ENCODE measurements at places on chromosomes 7 and 10.

GRCh38 chr7:21365866-21366624 is 61.8 kb upstream of the SP4 start:
- no peak for DNase-seq

DNA sequence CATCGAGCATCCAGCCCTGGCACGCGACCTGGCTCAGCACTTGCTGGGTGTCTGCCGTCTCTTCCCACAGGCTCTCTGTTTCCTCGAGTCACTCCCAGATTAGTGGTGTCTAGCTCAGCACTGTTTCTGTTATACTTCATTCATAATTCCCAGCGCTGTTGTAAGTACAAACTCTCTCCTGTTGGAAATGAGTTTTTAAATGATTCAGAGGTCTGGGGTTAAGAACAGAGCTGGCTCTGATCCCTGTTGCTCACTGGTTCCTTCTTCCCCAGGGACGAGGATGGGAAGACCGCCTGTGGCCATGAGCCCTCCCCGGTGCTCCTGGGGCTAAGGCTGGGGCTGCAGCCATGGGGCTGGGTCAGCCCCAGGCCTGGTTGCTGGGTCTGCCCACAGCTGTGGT is 17.3 kb upstream of the C10orf95 start:
- DNase-seq, result no peak

DNA sequence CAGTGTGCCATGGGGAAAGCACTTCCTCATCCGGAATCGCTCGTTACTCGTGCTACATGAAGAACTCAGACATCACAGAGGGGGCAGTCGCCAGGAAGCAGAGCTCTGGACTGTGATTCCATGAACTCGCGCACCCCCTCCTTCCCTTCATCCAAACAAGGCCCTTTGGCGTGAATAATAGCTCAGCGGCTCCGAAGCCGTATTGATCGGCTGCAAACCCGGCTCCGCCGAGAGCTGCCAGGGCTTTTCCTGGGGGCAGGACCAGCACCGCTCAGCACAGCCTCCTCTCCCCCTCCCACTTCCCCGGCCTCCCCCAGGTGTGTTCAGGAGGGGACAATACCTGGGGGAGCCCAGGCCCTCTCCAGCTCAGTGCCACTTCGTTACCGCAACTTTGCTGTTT is 129.0 kb upstream of the TCF7L2 start:
- DNase-seq, result no peak

DNA sequence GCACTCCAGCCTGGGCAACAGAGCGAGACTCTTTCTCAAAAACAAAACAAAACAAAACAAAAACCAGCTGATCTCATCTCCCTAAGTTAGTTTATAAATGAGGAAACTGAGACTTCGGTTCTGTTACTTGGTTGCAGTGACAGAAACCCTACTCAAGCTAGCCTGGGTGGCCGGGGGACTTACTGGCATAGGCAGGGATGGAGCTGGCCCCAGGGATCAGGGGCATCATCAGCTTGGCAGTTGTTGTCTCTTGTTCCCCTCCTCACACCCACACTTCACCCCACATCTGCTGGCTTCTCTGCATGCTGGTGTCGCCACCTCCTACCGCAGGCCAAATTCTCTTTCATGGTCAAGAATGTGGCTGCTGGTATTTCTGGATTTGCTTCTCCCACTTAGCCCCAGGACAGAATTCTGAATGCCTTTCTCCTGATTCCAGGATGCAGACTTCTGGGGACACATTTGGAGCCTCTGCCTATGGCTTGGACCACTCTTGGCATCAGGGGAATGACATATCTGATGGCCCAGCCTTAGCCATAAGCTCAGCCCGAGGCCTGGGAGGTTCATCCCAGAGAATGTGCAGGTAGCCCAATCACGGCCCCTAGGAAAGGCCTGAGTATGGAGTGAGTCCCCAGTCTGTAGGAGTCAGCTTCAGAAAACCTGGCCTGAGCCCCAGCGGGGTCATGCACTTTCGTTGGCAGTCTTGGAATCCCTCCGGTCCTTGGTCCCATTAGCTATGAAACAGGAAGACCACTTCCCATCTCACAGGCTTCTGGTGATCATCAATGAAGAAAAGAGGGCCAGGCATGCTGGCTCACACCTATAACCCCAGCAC is 41.6 kb upstream of the CTBP2 start:
- no peak for DNase-seq

- no peak for DNase-seq
These were observed 55.8 kb downstream of the CNOT4 start for GRCh38 chr7:135454060-135454459.

DNA sequence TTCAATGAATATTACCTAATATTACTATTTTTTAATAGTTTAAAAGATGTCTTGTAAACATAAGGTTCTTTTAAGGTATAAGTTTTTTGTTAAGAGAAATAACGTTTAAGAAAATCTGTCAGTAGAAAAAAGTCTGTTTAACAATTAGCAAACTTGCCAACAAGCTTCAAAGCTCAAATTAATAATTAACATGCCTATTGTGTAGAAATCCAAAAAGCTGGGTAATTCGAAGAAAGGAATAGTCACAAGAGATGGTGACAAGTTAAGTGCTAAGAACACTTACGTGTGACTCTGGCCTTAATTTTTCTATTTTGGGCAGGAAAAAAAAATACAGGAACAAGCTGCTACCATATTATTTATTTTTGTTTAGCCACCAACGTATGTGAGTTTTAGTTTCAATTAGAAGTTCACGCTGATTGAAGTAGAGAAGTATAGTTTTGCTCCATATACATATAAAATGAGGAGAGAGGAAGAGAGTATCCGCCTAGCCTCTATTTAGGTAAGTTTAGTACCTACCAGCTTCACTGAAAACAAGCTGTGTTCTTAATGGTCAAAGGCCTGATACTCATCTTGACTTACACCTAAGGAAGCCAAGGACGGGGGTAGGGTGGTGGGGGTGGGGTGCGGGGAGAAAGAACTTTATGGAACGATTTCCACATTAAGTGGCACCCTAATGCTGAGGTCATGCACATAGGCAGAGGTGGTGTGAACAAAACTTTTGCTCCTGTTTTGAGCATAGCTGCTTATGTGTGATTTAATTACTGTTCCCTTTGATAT is 43.4 kb upstream of the AGBL3 start:
- no peak for DNase-seq

GRCh38 chr7:44064791-44065430 is 456 bp downstream of the PGAM2 start:
- DNase-seq, result no peak

GRCh38 chr7:142836426-142836825 is 18.4 kb upstream of the EPHB6 start:
- DNase-seq, result no peak

DNA sequence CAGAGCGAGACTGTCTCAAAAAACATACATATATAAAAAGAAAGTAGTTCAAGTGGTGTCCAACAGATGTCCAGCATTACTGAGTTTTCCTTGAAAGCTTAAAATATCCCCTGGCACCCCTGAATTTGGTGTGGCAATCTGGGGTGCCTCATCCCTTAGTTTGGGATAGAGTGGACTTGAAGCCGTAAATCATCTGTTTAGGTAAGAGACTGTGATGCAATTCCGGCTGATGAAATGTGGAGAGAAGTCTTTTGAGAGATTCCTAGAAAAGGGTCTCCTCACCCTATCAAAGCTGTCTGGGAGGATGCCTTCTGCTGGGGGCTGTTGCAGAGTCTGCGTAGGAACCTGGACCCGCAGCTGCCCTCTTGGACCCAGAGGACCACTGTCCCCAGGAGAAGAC is 408.0 kb downstream of the RPS24 start:
- no peak for DNase-seq

DNA sequence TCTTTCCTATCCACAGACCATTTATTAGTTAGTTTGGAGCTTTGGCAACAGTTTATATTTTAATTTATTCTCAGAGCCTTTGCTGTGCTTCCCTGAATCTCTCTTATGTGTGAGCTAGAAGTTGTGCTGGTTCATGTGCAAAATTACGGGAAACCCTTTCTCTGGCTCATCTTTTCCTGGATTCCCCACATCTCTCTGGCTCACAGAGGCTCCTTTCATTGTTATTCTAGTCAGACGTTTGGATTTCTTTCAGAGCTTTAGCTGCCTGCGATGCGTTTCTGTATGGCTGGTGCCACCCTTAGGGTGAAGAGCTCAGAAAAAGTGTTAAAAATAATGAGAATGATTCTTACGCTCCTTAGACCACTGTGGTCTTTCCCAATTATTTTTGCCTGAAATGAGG is 53.3 kb downstream of the TPST1 start:
- no peak for DNase-seq

DNA sequence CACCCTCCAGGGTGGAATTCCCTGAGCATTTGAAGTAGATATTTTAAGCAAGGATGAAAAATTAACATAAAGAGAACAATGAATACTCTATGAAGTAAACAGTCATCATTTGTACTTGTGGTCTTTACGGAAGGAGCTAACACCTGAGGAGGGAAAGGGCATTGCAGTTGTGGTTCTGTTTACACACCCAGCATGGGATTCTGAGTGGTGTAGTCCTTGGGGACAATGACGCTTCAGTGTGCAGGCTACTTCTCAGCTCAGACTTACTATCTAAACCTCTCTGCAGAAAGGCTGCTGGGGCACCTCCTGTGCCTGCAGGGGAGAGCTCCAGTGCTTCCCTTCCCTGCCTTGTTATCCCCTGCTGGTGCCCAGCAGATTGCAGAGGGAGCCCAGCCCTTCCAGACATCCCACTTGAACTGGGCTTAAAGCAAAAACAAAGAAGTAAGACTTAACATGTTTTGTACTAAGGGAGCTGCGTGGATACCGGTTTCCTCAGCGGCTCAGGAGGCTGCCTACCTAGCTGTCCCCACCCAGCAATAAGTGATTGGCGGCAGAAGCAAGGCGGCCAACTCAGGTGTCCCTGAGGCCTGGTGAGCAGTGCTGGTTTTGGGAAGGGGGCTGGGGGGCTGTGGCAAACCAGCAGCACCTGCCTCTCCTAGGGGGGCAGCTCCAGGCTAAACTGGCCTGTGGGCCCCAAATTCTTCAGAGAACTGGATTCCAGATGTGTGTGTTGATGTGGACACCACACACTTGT is 89.1 kb downstream of the CELF2 start:
- no peak for DNase-seq

- DNase-seq, result no peak
These were observed 1.8 kb upstream of the HOXA11 start for GRCh38 chr7:27186668-27187474.

DNA sequence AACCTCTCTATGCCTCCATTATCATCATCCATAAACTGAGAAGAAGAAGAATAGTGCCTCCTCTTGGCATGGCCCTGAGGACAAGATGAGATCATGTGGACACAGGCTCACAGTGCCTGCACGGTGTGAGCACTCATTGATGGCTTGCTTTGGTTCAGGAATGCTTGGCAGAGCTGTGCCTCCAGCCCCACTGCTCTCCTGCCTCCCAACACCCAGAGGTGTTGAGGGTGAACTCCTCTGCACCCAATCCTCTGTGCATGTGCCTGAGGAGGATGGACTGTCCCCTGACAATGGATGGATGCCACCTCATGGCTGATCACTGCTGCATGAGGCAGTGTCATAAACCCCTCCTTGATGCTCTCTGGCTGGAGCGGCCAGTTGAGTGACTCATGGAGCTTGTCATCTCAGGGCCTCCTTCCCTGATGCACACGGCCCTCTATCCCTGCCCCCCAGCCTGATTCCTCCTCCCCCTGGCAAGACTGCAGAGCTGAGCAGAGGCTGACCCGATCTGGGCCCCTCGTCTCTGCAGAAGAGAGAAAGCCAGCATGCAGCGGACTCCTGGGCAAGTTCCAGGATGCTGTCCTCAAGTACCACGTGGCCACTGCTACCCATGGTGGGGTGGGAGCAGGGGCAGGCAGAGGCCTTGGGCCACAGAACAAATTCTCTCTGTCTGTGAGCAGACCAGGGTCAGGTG is 136.3 kb downstream of the KCNMA1 start:
- no peak for DNase-seq

GRCh38 chr7:138303230-138304070 is 156.6 kb upstream of the TRIM24 start:
- DNase-seq, result no peak

DNA sequence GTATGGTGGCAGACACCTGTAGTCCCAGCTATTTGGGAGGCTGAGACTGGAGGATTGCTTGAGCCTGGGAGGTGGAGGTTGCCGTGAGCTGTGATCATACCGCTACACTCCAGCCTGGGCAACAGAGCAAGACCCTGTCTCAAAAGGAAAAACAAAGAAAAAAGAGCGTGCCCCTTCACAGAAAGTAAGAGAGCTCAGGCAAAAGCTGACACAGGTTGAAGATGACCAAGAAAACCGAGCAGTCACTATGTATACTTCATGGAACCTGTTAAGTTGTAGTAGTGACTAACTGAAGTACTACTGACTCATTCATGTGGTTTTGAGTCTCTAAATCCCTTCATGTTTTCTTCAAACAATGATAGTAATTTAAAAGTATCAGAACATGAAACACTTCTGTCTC is 1.2 kb upstream of the PRRT4 start:
- DNase-seq, result no peak

- no peak for DNase-seq
These were observed 101.4 kb downstream of the MICU1 start for GRCh38 chr10:72524489-72524888.

- no peak for DNase-seq
These were observed 505.6 kb downstream of the HTR7 start for GRCh38 chr10:90352288-90352687.

DNA sequence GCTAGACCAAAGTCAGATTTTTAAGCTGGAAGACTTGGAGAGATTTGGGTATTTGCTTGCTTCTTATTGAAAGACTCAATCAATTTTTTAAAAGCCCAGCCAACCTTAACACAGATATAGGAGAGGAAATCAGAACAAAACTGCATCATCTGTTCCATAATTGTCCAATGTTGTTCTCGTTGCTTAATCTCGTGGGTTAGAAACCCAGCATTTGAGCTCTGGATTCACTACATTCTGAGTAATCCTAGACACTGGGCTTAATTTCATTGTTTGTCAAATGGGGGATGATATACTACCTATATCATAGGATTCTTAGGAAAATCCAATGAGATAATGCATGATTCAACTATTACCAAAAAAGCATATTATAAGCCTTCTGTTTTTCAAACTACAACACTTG is 48.9 kb downstream of the CALD1 start:
- no peak for DNase-seq

- DNase-seq, result no peak
These were observed 45.6 kb upstream of the SCIN start for GRCh38 chr7:12524794-12525386.

GRCh38 chr10:3493621-3494020 is 291.4 kb downstream of the KLF6 start:
- DNase-seq, result no peak

GRCh38 chr10:63143987-63144386 is 10.9 kb downstream of the NRBF2 start:
- no peak for DNase-seq

DNA sequence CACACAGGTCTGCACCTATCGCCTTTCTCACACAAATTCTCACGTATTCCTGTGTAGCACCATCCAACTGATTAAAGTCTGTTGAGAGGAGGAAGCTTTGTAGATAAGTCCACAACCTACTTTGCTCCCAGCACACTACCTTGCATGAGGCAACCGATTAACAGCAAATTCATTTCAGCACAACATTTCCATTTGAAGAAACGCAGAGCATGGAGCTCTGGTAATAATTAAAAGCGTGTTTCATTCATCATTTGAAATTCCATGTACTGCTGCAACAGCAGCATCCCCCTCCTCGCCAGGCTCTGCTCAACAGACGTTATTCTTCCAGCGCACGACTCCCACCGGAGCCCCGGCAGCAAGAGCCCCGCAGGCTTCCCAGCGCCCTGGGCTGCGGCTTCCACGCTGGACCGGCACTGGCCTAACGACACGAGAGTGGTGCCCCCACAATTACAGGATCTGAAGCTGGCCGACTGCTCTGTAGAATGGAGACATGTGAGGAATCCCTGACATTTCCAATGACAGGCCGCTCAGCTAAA is 118.8 kb downstream of the DIP2C start:
- DNase-seq, result no peak

All from activated CD8-positive, alpha-beta memory T cell treated with anti-CD3 and anti-CD28 coated beads for 1 hour (primary cell).